Occipital lobe (tissue), 3 donors: ENCODE measurements at places on chromosomes 2 and 18.

GRCh38 chr2:176455816-176456291 is 186.6 kb downstream of the MTX2 start:
- no peak for DNase-seq

GRCh38 chr18:11724781-11725180 is 35.7 kb downstream of the GNAL start:
- no peak for DNase-seq

DNA sequence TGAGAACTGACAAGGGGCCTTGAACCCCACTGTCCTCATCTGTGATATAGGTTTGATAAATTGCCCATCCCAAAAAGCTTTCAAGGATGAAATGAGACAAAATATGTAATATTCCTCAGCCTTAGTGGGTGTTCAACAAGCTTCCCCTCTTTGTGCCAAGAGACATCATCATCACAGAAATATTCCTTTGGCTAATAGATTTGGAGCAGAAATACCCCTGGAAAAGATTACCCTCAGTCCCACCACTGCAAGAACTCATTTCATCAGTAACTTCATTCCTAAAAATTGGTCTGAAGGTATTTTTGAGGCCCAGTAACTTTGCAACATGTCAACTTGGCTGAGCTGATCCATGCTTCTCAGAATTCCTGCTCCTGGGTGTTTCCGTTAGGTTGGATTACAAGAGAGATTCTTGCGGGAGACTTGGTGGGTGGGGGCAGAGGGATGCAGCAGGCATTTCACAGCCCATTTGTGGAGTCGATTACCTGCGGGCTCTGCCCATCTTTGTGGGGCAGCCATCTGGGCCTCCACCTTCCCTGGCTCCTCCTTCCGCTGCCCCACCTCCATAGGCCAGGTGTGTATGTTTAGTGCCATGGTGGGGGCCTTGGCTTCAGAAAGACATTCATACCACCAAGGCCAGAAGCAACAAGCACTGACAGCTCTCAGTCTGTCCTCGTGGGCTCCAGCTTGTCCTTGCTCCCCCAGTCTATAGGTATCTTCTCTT is 263.9 kb downstream of the GLI2 start:
- no peak for DNase-seq

DNA sequence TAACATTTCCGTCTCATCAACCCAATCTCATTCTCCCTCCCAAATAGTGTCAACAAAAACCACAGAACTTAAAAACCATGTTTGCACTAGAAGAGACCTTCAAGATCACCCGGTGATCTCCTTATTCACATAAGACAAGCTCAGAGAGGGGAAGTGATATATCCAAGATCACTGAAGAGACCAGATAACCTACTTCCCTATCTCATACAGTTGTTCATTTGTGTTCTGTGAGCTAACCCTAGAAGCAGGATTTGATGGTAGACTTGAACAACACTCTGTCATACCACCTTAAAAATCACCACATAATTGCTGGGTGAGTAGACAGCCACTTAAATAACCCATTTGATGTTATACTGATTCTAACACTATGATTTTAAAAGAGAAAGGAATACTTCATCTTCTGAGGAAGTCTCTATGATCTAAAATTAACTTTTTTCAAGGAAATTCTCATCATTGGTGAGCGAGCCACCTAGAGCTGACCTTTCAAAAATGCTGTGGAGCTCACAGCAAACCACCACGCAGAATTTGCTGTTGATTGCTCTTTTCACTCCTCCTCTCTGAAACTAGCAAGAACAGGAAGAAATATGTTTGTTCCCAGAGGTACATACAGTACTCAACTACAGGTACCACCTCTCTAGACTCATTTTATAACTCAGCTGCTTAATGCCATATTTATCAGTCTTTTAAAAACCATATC is 15.1 kb downstream of the AAK1 start:
- DNase-seq, result no peak

DNA sequence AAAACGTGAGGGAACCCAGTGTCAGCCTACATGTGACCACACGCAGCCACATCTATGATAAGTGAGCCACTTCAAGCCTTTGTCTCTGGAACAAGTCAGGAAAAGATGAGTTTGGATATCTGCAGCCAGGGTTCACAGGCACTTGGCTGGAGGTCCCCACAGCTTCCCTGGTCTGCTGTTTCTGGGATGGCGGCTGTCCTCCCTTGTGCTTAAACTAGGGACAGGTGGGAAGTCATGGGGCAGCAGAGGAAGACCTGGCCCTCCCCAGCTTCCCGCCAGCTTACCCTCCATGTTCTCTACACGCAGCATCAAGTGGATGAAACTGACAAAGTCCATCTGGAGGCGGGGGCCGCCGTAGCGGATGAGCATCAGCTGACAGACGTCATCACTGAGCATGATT is 38.5 kb upstream of the GALNT14 start:
- no peak for DNase-seq
